ENCODE measurements at places on chromosomes 13 and 19.

GRCh38 chr19:18292462-18292809, 11.0 kb upstream of the JUND start:
- DNase-seq, result no peak

GRCh38 chr13:53343361-53343744, 314.7 kb downstream of the OLFM4 start:
- no peak for DNase-seq

GRCh38 chr19:11821474-11822109, 7.5 kb downstream of the ZNF440 start:
- DNase-seq, result no peak

DNA sequence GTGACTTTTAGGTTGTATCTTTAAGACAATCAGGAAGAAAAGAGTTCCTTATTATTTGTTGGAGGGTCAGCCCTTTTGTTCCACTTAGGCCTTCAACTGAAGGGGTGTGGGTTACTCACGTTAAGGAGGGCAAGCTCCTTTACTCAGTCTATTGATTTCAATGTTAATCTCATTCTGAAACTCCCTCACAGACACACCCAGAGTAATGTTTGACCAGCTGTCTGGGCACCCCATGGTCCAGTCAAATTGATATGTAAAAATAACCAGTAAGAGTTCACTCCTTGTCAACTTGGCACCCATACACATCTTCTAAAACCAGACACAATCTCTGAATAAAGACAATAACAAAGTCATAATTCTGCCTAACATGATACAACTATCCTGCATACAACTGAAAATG, 292.9 kb downstream of the KLF5 start:
- no peak for DNase-seq

- peak; percentile 15 for DNase-seq
Measured at GRCh38 chr13:24618011-24618955, 61.9 kb upstream of the ATP12A start.

DNA sequence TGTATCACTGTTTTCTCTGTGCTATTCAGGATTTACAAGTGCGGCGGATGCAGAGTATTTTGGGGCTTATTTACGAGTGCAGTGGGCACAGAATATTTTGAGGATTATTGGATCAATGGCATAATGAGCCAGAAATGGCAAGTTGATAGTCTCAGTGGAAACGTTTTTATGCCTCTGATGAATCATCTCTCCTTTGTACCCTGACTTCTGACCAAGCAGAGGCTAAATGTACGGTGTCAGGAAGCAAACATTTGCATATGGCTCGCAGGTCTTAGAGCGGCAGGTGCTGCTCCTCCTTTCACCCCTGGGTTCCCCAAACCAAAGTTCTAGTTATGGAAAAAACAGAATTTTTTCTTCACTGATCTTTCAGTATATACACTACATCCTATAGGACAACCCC, 94.5 kb downstream of the LIG4 start:
- no peak for DNase-seq

Data from activated CD4-positive, CD25-positive, alpha-beta regulatory T cell (primary cell).